ENCODE measurements at places on chromosomes 6 and 20. TPM values are rescaled to one million over a fixed set of nuclear protein-coding genes. Genes with fewer than 3 reads are reported as not detected.

DNA sequence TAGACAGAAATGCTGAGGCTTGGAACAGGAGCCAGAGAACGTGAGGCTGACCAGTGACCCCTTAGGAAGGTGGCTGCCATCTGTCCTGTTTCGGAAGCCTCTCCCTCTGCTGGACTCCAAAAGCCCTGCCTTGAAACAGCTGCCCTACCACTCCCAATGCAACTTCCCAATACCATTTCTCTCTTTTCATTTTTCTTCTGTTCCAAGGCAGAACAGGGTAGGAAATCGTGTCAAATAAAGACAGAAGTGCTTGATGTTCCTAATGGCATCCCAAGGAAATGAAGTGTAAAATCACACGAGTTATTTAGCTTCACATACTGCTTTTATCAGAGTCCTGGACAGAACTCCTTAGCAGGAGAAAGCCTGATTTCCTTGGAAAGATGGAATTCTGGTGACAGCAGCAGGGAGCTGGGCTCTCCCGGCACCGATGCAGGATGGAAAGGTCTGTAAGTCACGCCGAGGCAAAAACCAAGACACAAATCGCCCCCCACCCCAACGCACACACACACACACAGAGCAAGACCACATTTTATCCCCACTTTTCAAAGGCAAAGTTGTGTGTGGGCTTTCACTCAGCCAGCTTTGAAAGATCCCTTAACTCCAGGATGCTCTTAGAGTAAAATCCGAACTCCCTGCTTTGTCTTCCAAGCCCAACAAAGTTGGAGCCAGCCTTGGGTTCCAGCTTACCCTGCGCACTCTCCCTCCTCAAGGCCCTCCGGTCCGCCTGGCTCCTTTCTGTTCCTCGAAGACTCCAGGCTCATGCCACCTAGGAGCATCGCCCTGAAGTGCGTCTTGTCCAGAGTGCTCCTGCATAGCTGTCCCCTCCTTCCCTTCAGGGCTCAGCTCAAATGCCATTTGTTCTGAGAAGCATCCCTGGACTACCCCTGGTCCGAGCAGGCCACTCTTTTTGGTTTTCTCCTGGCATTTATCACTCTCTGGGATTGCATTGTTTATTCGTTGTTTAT is 11.6 kb upstream of the STX16 start:
- no peak for DNase-seq

GRCh38 chr20:24102290-24102689 is 113.7 kb upstream of the GGTLC1 start:
- DNase-seq: no peak

DNA sequence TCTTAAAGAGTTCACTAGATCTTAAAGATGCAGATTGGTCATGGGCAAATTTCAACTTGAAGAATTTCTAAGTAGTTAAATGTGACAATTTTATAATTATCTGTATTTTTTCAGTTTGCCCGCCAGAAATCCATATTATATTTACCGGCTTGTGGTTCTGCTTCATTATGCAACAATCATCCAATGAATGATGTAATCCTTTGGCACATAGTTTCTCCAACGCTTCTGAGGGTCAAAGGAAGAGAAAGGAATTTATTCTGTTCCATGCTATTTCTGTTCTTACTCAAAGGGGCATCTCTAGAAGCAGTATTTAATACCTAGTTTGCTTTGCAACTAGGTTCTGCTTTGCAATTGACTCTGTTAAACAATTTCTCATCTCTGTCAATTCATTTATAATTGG is 359.3 kb upstream of the PLCB4 start:
- no peak for DNase-seq

DNA sequence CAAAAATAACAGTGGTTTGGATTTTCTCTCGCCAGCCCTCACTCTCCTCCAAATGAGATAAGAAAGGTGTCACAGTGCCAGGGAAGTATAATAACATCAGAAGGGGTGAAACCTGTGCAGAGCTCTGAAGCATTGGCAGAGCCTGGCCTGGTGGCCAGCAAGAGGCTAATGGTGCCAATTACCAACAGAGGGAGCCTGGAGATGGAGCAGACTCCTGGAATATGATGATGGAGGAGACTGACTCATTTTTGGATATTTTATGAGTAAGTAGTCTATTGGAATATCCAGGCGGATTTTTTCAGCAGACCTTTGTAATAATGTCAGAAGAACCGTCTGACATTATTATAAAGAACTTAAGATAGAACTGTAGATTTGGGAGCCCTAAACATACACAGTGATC is 442.6 kb upstream of the MARCKS start:
- peak; percentile 87 for DNase-seq

- DNase-seq: no peak
Measured at GRCh38 chr20:21046413-21047070, 59.6 kb downstream of the LINC00237 start.

DNA sequence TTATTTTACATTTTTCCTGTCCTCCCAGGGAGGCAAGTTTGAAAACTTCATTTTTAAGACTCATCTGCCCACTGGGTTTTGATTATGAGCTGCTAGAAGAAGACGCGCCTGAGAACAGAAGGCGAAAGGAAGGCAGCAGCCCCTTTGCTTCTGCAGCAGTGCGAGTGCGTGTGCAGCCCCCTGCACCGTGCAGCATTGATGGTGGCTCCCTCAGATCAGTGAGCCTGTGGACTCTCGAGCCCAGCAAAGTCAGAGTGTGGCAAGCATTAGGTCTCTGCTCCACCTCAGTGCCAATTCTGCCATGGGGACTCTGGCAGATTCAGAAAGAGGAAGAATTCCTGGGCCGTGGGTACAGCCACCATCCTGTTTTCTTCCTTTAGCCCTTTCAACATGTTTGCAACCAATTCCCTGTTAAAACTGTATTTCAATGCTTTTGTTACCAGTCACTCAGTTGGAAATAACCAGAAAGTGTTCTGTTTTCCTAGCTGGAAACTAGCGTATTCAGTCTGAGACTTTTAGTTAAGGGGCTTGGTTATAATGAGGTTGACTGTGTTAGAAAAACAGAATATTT is 134.8 kb upstream of the OGFRL1 start:
- DNase-seq: no peak

DNA sequence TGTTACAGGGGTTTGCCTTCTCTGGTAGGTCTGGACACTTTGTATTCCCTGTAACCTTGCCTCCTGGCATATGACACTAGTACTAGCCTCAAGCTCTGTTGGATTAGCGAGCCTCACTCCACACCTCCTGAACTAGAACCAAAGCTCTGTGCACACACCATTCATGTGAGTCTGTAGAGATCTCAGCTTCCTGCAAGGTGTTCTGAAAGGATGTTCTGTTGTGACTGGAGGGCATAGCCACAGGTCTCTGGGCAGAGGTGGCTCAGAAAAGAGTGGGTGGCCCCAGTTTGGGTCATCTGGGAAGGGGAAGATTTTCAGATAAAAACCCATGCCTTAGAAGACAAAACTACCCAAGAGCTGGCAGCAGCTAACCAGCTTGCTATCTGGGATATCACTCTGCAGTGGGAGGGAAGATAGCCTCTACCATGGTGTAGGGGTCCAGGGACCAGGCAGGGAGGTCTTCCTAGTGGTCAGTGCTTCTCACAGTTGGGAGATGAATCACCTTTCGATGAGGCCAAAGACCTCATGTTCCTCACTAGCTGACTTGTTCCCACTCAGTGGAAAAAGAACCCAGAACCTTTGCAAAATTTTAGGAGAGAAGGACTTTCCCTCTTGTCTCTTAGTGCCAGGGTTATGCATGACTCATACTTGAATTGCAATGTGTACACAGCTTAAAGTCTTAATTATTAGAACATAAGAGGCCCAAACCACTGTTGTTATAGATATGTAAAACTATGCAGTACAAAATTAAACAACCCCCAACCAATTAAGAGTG is 41.4 kb downstream of the HLA-F start:
- DNase-seq: no peak

DNA sequence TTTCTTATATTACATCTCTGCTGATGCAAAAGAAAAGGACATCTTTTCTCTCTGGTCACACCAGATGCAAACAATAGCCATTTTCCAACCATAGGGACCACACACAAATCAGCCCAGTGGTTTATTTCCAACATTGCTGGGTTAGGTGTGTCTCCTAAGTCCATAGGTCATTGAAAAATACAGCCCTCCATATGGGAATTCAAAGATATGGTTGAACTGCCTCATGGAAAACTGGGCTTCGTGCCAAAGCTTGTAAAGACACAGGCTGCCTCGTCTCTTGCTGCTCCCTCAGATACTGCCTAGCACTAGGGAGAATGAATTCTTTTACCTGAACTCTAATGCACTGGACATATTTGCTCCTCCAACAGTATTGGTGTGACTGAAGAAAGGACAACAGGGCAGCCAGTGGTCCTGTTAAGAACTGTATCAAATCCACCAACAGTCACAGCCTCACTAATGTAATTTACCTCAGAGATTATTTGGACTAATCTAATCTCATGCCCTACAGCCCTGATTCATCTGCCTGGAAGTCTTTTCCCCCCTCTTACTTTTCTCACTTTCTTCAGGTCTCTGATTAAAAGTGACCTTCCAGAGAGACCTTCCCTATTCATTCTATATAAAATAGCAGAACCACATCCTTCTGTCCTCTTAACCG is 48.3 kb upstream of the TBC1D32 start:
- DNase-seq: no peak

- DNase-seq: no peak
Measured at GRCh38 chr6:37588735-37589108, 89.0 kb upstream of the CCDC167 start.

DNA sequence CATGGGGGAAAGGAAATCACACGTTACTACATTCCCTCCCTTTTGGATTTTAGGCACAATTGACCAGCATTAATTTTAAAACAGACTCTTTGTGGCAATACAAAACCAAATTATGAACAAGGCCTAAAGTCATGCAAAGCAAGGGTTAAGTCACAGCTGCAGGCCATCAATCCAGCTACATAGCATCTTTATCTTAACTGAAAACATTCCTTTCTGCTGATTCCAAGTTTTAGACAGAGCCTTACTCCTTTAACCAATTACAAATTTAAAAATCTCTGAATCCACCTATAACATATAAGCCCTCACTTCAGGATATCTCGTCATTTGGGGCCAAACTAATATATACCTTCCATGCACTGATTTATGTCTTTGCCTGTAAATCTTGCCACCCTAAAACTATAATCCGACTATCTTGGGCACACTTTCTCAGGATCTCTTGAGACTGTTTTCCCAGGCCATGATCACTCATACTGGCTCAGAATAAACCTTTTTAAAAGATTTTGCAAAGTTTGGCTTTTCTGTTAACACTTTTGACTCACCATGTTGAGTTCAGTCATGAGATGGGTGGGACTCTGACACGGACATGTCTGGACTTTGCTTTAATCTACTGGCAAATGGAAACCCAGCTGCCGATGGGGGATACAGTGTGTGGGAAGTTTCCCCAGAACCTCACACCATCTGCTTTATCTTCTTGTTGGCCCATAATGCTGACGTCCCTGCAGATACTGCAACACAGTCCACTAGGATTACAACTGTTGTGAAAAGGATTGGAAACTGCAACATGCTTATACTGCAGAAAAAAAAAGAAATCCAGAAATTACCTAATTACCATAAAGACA is 757.0 kb downstream of the PTPRT start:
- no peak for DNase-seq

- DNase-seq: peak; percentile 88
Measured at GRCh38 chr6:110528101-110528929, 51.9 kb upstream of the SLC22A16 start.

GRCh38 chr6:145047891-145048290 is 687.4 kb downstream of the EPM2A start:
- no peak for DNase-seq

DNA sequence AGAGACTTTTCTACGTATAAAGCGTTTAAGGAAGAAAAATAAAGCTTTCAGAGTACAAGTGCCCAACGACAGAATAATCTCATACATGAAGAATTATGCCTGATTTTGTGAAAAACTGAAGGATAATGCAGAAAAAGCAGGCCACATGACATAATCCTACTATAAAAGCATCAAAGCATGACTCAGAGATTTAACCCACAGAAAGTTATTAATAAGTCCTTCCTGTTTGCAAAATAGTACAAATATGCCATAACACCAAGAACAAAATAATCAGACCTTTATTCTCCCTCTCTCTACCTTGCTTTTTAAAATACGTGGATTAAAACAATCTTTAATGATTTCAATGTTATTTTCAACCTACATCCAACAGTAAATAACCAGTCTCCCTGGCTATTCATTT is 118.6 kb upstream of the BCLAF1 start:
- DNase-seq: peak; percentile 56

- DNase-seq: peak; percentile 76
Measured at GRCh38 chr20:44089987-44090674, 96.9 kb downstream of the JPH2 start.

DNA sequence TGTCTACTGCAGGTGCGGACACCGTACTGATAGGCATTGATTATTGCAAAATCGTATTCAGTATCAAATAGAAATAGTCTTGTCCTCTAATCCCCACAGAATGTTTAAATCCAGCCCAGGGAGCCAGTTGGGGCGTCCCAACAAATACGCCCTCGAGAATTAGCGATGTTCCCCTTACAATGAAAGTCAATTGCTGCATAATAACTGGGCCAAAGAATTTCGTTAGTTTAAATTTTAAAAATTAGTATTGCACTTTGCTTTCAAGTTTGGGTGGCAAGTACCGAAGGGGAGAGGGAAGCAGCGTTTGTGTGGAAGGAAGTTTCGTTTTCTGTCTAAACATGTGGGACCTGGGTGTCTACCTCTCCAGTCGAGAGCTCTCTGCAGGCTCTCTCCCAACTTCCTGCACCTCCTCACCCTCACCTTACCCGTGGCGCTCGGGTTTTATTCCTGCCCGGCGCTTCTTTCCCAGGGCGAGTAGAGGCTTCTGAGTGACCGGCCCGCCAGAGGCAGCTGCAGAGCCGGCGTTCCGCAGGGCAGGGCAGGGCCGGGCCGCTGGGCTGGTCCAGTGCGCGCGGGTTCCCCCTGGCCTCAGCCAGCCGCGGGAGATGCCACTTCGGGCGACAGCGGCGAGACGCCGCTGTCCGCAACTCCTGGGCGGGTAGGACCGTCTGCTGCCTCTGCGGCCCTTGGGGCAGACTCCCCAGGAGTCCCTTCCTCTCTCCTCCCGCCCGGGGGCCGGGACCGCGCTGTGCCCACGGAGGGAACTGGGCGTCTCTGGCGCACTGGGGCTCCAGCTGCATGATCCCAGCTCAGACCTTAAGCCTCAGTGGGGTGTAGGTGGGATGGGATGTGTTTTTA is 862 bp upstream of the TFAP2C start:
- no peak for DNase-seq

DNA sequence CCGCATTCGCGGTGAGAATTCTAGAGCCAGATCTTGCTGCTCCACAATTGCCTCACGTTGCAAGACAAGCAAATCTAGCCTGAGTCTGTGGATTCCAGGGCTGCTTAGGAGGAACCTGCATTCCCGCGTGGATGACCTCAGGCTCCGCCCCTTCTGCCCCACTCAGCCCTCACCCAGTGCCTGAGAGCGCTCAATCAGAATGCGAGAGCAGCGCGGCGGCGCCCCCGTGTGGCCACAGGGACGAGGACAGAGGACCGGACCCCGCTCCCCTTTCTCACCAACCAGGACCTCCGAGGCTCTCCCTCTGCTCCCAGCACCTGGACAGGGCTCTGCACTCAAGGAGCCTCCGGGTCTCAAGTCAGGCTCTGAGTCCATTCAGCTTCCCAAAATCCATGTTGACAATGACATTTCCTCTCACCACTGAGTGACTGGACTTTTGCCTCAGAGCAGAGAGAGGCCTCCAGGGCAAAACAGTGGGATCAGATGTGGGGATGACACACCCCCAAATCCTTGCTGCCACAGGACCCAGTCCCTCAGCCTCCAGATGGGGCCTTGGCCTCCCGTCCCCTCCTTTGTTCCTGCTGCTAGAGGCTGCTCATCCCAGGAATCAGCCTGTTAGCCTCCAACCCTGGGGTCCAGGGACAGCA is 52.0 kb downstream of the RPP21 start:
- peak; percentile 49 for DNase-seq

Gene LAMA2
- total RNA-seq: 112 TPM

Gene TMEM170B
- total RNA-seq: 0.77 TPM

Gene TSPO2
- not detected for total RNA-seq

Gene SOX18
- total RNA-seq: not detected

Measured in LHCN-M2 (cell line).